ENCODE measurements at places on chromosomes 5 and 9. TPM values are rescaled to one million over a fixed set of nuclear protein-coding genes. Genes with fewer than 3 reads are reported as not detected.

The IGFBPL1 gene
- not detected for total RNA-seq

DNA sequence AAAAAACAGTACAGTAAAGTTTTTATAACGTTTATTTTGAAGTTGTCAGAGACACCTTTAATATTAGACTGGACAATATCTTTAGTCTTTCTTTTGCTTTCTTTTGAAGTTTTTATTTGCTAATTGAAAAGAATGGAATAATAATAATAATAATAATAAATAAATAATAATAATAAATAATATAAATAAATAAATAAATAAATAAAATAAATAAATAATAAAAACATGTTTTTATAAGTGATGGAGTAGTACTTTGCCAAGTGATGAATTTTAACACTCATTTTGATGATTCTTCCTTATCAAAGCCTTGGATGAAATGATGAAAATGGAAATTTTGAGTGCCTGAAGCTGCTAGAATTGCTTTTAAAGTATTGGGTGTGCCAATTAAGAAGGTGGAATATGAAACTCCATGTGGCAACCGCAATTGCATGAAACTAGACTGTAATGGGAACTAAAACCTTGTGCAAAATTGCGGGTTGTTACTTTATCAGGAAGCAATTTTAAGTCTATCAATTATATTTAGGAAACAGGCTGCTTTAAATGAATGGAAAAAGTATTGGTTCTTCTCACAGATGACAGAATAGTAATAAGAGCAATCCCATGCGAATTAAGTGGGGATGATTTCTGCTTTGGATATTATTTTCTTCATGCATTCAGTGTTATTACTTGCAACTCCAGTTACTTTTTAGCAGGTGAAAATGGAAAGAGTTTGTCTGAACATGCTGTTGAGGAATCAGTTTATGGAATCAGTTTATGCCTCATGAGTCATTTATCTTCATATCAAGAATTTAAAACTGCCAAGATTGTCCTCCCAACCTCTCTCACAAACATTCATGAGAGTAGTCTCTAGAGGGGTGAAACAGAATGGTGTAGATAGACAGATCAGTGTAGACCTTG lies 4.6 kb downstream of the ANXA1 start:
- no peak for DNase-seq
- no peak overlapping the region for H3K4me3 ChIP-seq
- H3K36me3 ChIP-seq = peaks cover 27% of the 10 kb centered on the region
- no peaks in the 10 kb centered on the region for H3K27me3 ChIP-seq
- H3K4me1 ChIP-seq = peaks cover 36% of the 10 kb centered on the region

The RETREG1 gene
- total RNA-seq = not detected

DNA sequence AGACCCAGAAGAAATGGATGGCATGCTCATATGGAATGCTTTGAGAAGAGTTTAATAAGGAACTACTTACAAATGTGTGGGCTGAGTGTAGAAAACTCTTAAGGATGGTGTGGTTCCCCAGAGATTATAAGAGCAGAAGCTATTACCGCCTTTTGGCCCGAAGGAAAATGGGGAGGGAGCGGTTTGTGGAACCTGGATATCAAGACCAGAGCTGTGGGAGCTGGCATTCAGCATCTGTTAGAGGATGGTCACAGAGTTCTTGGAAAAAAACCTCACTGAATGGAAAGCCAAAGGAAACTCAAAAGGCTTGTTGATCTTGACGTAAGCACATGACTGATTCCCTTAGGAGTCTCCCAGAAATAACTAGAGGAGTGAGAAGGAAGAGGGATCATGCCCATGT lies 151.0 kb downstream of the PJA2 start:
- H3K4me3 ChIP-seq = no peak overlapping the region
- H3K27me3 ChIP-seq = no peaks in the 10 kb centered on the region
- H3K27ac ChIP-seq = no peak overlapping the region
- DNase-seq = no peak
- H3K36me3 ChIP-seq = no peaks in the 10 kb centered on the region

DNA sequence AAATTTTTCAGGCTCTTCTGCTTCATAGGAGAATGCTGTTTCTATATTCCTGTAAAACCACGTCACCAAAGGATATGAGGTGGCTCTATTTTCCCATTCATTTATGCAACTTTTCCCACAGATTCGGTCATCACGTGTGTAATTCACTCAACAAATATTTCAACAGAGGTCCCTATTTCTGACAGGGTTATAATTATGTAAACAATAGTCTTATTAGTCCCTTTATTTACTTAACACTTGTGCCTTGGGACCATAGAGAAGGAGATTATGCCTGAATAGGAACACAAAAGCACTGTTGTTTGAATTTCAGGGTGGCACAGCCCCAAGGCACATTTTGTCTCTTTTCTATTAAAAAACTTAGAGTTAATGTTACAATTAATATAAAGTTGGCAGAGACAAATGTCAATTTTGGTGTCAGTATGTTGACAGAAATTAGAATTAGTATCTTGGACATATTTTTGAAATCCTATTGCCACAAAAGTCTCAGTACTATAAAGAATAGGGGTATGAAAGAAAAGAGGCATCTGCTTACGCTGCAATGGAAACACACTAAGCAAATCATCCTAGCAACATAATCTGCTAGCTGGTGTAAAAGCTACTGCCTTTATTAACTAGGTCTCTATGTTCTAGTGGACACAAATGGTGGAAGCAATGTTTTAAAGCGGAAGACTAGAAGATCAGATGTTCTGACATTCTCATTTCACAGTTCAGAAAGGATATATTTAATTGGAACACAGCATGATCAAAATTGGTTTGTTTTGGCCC lies 229.1 kb upstream of the TBCA start:
- H3K27ac ChIP-seq = no peak overlapping the region
- DNase-seq = peak; percentile 47
- no peaks in the 10 kb centered on the region for H3K27me3 ChIP-seq
- no peak overlapping the region for H3K4me3 ChIP-seq
